ENCODE measurements at places on chromosomes 3 and 15.

- no peak for DNase-seq
Measured at GRCh38 chr3:48894516-48894915, 4.2 kb downstream of the SLC25A20 start.

DNA sequence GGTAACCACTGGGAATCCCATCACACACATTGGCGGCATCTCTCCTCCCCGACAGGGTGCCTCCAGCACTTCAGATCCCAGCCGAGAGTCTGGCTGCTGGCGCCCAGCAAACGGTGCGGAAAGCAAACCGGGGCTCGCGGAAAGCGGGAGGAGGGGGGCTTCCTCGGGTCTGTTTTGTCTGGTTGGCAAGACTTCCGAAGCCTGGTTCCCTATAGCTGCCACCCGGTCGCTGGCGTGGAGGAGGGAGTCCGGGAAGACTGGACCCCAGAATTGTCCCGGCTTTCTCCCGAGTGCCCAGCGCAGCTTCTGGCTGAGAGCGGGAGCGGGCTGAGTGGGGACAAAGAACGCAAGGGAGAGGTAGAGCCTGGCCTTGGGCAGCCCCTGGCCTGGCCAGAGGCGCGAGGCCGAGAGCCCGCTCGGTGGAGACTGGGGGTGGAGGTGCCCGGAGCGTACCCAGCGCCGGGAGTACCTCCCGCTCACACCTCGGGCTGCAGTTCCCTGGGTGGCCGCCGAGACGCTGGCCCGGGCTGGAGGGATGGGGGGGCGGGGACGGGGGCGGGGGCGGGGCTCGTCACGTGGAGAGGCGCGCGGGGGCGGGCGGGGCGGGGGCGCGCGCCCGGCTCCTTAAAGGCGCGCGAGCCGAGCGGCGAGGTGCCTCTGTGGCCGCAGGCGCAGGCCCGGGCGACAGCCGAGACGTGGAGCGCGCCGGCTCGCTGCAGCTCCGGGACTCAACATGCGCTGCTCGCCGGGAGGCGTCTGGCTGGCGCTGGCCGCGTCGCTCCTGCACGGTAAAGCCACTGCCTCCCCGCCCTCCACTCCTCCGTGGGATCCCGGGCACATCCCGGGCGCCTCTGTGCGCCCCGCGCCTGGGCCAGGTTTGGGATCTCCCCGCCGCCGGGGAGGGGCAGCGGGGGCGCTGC lies at the start of gene CHRNA7:
TSS of gene CHRNA7 (plus strand) at position 654 of the 920 bp plus-strand sequence. CDS start at position 734, 80 bp downstream.
- DNase-seq: peak; percentile 58

GRCh38 chr15:48394970-48395369 lies 63.7 kb downstream of the DUT start:
- DNase-seq: no peak

- DNase-seq: no peak
Measured at GRCh38 chr3:170866499-170866898, 3.5 kb downstream of the RPL22L1 start.

- no peak for DNase-seq
Measured at GRCh38 chr15:81301815-81302399, 22.0 kb downstream of the STARD5 start.

GRCh38 chr3:37297459-37297858 lies 123.1 kb upstream of the LRRFIP2 start:
- peak; percentile 6 for DNase-seq

- DNase-seq: no peak
Measured at GRCh38 chr3:146277953-146278631, 27.2 kb upstream of the PLSCR4 start.

DNA sequence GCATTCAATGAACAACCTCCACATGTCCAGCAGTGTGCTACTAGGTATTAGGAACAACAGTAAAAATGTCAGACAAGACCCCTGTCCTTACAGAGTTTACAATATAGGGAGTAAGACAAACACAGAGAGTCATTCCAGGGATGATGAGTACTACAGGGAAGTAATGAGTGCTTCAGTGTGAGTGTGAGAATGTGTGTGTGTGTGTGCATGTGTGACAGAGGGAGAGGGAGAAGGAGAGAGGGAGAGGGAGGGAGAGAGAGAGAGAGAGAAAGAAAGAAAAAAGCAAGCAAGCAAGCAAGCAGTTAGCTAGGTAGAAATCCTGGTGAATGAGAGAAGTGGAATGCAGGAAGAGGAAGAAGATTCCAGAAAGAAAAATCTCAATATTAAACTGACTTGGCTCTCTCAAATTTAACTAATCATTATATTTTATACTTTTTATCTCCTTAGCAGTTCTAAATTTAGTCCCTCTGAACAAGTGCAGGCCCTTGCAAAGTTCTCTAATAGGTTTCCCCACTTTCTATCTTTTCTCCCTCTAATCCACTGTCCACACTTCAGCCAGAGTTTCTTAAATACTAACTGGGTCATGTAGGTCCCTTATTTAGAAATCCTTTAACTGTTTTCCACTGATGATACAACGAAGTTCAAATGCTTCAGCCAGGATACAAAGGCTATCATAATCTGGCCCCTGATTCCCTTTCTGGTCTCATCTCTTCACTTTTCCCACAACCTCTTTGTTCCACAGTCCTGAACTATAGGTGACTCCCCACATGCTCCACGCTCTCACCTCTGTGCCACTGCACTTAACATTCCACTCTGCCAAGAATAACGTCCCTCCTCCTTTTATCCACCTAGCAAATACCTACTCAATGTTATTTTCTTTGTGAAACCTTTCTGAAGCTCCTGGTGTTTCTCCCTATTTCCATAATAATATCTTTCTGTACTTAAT lies 10.3 kb downstream of the DCBLD2 start:
- no peak for DNase-seq

DNA sequence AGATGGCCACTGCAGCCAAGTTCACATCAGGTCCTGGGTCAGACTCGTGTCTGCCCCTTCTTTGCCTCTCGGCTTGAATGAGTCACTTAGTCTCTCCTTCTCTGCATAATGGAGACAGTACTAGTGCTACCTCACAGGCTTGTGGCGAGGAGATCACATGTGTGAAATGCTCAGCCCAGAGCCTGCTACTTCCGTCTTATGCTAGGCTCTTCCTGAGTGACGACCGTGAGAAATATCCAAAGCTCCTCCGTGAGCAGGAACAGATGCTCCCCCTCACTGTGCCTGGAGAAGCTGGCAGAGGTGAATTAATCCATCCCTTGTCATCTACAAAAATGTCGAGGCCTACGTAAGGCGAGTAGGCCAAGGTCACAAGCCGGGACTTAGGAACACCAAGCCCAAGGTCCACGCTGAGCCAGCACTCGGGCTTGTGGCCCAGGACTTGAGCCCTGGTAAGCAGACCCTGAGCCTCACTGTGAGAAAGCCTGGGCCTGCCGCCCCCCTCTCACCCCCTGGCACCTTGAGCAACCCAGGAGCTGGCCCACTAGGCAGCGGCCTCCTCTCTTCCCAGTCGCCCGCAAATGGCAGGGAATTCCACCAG lies 17.9 kb downstream of the PAK6 start:
- DNase-seq: no peak

DNA sequence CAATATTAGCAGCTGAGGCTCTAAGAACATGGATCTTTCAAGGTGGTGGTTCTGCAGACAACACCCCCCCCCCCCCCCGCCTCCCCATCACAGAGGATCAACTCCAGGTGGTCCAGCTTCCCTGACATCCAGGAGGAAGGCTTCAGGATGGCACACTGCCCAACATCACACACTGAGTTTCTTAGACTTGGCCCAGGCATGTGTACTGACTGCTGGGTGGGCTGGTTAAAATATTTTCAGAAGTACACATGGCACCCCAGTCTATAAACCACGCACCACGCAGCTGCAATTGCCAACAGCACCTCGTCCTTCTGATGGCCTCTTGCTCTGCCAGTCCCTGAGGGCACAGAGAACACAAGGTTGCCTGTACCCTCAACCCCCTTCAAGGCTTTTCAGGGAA lies 22.1 kb downstream of the SRPRB start:
- DNase-seq: no peak

DNA sequence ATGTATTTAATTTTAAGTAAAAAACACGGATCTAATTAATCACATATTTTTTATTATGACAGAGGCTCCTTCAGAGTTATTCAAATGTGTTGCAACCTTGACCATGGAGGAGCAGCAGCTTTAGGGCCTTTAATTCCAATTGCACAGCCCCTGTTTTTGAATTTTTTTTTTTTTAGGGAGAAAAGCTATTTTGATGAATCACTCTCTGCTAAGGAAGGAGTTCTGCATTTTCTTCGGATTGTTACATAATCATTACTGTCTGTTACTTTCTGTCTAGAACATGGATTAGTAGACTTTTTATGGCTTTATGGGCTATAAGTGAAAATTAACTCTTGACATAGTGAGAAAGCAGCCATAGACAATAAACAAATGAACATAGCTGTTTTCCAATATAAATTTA lies 90.8 kb downstream of the MCTP2 start:
- DNase-seq: no peak

- DNase-seq: no peak
Measured at GRCh38 chr3:141632779-141633374, 105.2 kb upstream of the RNF7 start.

DNA sequence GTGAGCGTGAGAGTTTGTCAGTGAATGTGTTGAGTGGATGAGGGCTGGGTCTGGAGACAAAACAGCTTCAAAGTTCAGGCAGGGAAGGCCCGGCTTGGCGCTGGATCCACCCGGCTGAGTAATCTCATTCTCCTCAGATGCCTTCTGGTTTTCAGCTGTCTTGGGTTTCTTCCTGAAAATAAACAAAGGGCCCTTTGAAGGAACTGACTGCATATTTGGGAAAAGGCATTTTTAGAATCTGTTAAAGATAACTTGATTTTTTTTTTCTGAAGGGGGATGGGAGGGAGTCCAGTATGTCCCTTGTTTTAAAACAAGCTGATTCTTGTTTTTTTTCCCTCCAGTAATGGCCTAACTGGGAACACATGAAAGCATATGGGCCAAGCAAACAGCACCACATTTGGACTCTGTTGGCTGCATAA lies 86.4 kb downstream of the TIGIT start:
- no peak for DNase-seq

DNA sequence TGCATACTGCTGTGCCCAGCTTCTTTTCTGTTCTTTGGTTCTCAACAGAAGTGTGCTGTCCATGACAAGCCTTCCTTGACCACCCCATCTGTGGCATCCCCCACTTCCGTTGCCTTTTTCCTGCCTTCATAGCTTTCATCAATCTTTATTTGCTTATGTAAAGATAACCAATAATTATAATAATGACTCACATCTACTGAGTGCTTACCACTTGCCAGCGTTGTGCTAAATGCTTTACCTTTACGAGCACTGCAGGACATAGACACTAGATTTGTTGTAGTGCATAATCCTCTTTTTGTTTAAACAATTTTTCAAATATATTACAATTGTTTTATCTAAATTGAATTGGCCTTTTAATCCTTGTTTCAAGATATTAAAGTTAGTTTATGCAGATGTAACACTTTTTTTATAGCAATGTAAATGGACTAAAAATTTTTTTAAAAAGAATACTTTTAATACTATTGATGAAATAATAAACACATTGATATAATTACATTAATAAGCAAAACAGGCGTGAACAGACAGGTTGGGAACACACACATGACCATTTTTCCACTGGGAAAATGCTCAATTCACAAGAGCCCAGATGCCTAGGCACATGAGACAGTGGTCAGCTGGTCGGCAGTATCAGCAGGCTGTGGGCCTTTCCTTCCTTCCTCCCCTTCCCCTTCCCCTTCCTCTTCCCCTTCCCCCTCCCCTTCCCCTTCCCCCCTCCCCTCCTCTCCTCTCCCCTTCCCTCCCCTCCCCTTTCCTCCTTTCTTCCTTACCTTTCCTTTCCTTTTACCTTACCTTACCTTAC lies 42.5 kb downstream of the TRAK1 start:
- DNase-seq: no peak

GRCh38 chr15:92617549-92618520 lies 37.7 kb downstream of the FAM174B start:
- peak; percentile 33 for DNase-seq

DNA sequence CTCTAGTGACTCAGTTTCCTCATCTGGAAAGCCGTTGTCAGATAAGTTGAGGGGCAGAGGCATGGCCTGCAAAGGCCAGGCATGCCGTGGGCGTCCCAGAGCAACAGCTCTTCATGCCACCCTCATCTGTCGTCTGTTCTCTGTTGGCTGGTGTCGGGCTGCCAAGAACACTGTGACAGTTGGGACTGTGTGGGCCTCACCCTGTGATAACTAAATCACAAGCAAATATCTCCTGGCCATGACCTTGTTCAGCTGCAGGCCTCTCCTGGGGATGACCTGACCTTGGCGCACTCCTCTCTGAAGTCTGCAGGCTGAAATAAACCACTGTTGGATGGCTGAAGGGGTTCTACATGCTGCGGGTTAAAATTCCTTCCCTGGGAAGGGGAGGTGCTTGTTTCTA lies 145.9 kb downstream of the SHQ1 start:
- peak; percentile 70 for DNase-seq

- DNase-seq: no peak
Measured at GRCh38 chr3:179819379-179819778, 166.5 kb downstream of the USP13 start.

- DNase-seq: peak; percentile 25
Measured at GRCh38 chr15:75815811-75816719, 27.2 kb upstream of the UBE2Q2 start.

GRCh38 chr3:146033950-146034349 lies 127.0 kb downstream of the PLOD2 start:
- no peak for DNase-seq

DNA sequence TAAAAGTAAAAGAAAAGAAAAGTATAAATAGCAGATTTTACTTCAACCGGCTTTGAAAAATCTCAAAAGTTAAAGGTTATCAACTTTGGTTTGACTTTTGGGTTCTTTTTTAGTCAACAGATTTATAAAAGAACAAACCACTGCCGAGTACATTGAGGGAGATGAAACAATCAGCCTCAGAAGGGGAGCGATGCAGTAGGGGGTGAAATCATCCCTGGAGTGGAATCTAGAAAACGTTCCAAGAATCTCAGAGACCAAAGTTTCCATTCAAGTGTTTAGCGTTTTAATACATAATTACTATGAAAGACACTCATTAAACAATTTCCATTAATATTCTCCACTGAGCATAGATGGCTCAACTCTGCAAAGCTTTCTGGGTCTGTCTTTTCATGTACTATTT lies 745.5 kb downstream of the NR2F2 start:
- DNase-seq: no peak

DNA sequence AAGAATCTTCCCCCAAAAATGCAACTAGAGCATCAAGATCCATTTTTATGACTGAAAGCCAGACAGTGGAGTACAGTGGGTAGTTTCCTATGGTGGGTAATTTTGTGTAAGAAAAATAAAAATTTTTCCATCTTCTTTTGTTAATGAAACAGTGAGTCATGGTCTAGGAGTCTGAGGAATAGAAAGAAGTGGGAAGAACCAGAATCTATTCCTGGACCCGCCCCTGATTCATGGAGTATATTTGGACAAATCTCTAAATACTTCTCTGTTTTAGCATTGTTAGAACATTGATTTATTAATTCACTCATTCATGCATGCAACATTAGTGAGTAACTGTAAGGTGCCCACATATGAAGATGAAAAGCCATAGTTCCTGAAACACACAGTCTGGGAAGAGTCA lies 304.5 kb upstream of the GPR149 start:
- no peak for DNase-seq

DNA sequence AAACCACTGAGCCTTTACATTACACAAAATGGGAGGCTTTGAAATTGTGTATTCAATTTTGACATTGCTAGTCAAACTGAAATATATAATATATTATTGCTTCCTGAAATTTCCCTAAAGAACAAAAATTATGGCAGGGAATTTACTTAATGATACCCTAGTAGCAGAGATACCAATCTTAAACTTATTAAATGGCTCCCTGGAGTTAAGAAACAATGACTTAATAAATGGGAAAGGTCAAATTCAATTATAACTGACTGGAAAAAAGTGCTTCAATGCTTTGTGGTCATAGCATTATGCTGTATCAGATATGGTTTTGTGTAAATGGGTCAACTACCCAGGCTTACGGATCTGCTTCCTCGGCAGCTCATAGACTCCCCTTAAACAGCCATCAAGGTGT lies 244.1 kb downstream of the CNTN3 start:
- DNase-seq: no peak
